ENCODE measurements at places on chromosomes 12 and 14.

DNA sequence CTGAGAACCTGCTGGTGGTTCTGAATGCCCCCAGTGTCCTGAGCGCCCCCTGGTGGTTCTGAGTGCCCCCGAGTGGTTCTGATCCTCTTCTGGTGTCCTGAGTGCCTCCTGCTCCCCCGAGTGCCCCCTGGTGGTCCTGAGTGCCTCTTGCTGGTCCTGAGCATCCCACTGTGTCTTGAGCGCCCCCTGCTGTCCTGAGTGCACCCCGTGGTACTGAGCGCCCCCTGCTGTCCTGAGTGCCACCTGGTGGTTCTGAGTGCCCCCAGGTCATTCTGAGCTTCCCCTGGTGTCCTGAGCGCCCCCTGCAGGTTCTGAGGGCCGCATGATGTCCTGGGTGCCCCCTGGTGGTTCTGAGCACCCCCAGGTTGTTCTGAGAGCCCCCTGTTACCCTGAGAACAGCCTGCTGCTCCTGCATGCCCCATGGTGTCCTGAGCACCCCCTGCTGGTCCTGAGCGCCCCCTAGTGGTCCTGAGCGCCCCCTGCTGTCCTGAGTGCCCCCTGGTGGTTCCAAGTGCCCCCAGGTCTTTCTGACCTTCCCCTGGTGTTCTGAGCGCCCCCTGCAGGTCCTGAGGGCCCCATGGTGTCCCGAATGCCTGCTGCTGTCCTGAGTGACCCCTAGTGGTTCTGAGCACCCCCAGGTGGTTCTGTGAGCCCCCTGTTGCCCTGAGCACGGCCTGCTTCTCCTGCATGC lies 1165.4 kb downstream of the TMEM121 start:
- no peak for DNase-seq

- DNase-seq: no peak
Measured at GRCh38 chr12:9124383-9125031, 8.8 kb upstream of the A2M start.

DNA sequence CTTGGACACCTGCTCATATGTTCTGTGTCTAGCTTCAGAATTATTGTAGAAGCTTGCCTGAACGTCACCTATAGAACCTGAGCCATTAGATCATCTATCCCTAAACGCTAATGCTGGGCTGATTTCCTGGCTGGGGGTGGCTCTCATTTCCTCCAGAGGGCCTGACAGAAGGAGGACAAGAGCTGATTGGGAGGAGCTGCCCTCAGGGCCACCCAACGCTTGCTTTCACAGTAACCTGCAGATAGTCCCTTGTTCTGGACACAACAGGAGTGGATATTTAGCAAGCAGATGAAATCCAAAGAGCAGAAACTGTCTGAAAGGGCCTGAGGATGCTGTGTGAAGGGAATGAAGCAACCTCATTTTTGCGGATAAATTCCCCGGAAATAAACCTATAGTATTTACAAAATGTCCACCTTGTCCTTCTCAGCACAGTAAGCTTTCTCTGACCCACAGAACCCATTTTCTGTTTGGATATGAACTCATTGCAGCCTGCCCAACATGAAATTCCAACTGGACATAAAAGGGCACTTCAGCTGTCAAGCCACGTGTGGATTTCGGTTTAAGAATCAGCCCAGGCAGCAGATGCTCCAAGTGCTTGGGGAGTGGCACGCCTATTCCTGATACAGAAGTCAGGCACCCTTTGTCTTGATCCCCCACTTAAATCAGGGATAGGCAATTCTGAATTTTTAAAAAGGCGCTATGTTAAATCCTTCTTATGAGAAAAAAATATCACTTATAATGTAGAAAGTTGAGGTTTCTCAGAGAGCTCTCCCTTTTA lies 32.8 kb upstream of the TUBA1C start:
- no peak for DNase-seq

GRCh38 chr12:131962069-131962468 lies 12.3 kb downstream of the EP400 start:
- DNase-seq: no peak

- DNase-seq: no peak
Measured at GRCh38 chr12:85558684-85559083, 277.5 kb downstream of the RASSF9 start.

GRCh38 chr12:57522887-57523705 lies 472 bp downstream of the MBD6 start:
- DNase-seq: peak; percentile 9

GRCh38 chr12:6187948-6188793 lies 12.0 kb upstream of the CD9 start:
- DNase-seq: no peak
